ENCODE measurements at places on chromosomes 5 and 9. TPM values are rescaled to one million over a fixed set of nuclear protein-coding genes. Genes with fewer than 3 reads are reported as not detected.

Gene BNC2
- total RNA-seq: not detected

DNA sequence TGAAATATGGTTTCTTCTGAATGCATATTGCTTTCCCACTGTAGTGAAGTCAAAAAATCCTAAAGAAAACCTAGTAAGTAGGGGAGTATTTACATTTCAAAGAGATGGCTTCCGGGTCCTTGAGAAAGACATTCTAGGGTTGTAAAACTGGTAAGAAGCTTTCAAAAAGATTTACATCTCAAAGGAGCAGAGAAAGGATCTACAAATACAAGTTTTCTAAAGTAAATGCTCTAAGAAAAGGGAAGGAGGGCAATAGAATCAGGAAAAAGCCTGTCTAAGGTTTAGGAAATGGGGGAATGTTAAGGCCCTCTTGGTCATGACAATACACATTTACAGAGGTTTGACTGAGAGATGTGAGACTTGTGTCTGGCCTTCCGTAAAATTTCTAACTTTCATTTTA, 16.7 kb upstream of the TRPC7 start:
- H3K4me1 ChIP-seq: no peaks in the 10 kb centered on the region
- H3K27ac ChIP-seq: no peak overlapping the region
- H3K27me3 ChIP-seq: no peaks in the 10 kb centered on the region
- no peaks in the 10 kb centered on the region for H3K36me3 ChIP-seq
- DNase-seq: no peak

- peaks cover 4% of the 10 kb centered on the region for H3K27me3 ChIP-seq
- H3K36me3 ChIP-seq: no peaks in the 10 kb centered on the region
- H3K27ac ChIP-seq: no peak overlapping the region
- H3K4me3 ChIP-seq: no peak overlapping the region
- no peak for DNase-seq
- no peaks in the 10 kb centered on the region for H3K4me1 ChIP-seq
These were observed 322.9 kb downstream of the SLIT3 start for GRCh38 chr5:168978015-168978414.

- peaks cover 2% of the 10 kb centered on the region for H3K36me3 ChIP-seq
- no peaks in the 10 kb centered on the region for H3K4me1 ChIP-seq
- H3K4me3 ChIP-seq: no peak overlapping the region
- H3K27me3 ChIP-seq: no peaks in the 10 kb centered on the region
- peak; percentile 33 for DNase-seq
- H3K27ac ChIP-seq: no peak overlapping the region
These were observed 41.1 kb downstream of the NDUFS4 start for GRCh38 chr5:53601570-53601969.

Gene RMI1
- total RNA-seq: 18.4 TPM

Gene SPEF2
- total RNA-seq: 2.4 TPM
